ENCODE measurements at places on chromosomes 7 and 10.

DNA sequence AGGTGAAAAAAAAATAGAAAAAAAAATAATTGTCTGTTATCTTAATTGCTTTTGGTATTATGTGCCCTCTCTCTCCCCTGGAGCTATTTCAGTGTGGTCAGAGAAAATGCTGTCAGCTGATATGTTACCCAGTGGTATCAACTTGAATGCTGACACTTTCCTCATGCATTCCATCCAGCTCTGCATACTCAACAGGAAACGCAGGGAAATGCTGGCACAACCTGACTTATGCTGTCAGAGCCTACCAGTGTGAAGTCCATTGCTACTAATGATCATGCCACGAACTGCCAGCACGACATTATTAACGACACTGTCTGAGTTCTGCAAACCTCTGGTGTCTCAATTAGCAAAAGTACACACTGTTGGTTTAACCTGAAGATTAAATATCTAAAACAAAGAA is 182.8 kb downstream of the ZWINT start:
- DNase-seq = no peak
- H3K27ac ChIP-seq = no peak overlapping the region
- H3K4me1 ChIP-seq = no peaks in the 10 kb centered on the region
- H3K36me3 ChIP-seq = no peaks in the 10 kb centered on the region

DNA sequence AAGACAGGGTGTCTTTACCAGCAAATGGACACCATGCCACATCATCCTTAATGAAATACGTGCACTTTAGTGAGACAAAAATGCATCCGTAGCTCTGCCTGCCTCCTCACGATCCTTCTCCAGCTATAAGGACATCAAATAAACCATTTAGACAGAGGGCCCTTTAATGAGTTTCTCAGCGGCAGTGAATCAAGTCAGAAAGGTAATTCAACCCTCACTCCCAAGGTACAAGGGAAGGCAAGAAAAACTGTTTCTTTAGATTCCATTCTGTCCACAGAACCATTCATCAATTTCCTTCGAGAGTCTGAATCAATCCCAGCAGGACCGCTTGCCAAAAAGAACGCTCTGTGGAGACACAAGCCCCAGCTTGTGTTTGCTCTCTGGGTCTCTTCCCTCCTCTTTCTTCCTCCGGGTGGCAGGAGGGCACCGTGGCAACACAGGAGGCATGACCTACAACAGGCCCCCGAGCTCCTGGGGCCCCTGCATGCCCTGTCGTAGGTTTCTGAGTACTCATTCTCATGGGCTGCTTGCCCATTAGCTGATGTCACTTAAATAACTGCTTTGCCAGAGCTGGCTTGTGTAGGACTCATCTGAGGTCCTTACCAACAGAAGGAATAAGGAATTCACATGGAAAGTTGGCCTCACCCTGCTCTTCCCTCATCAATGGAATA is 297.8 kb upstream of the PRKCQ start:
- no peak overlapping the region for H3K4me3 ChIP-seq
- H3K36me3 ChIP-seq = no peaks in the 10 kb centered on the region
- H3K27me3 ChIP-seq = no peaks in the 10 kb centered on the region
- no peak for DNase-seq
- no peaks in the 10 kb centered on the region for H3K4me1 ChIP-seq
- H3K27ac ChIP-seq = no peak overlapping the region

DNA sequence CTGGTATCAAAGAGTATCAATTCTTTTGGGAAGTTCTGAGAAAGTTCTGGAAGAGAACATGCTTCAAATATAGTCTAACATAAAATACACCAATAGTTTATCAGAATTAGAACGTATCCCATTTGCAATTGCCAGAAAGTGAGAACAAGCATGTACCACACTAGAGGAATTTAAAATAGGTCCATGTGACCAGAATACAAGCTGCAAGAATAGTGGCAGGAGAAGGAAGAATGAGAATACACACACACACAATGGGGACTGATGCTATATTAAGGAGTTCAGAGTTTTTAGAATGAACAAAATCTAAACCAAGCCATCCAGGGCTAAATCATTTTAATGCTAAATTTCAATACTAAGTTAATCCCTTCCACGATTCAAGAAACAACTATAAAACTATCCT is 99.1 kb upstream of the TMEM168 start:
- no peak overlapping the region for H3K4me3 ChIP-seq
- DNase-seq = no peak
- no peaks in the 10 kb centered on the region for H3K27me3 ChIP-seq
- no peak overlapping the region for H3K27ac ChIP-seq

- no peak for DNase-seq
- H3K4me3 ChIP-seq = peak overlapping the region; percentile 5
- peaks cover 40% of the 10 kb centered on the region for H3K4me1 ChIP-seq
- H3K36me3 ChIP-seq = no peaks in the 10 kb centered on the region
These were observed 96.1 kb upstream of the EFCAB10 start for GRCh38 chr7:105677410-105677730.

GRCh38 chr7:75628055-75628454 is 110.7 kb downstream of the HIP1 start:
- no peak overlapping the region for H3K4me3 ChIP-seq
- H3K27ac ChIP-seq = no peak overlapping the region
- no peaks in the 10 kb centered on the region for H3K27me3 ChIP-seq
- DNase-seq = no peak

GRCh38 chr7:157981778-157982177 is 605.8 kb downstream of the PTPRN2 start:
- H3K36me3 ChIP-seq = no peaks in the 10 kb centered on the region
- H3K4me3 ChIP-seq = no peak overlapping the region

DNA sequence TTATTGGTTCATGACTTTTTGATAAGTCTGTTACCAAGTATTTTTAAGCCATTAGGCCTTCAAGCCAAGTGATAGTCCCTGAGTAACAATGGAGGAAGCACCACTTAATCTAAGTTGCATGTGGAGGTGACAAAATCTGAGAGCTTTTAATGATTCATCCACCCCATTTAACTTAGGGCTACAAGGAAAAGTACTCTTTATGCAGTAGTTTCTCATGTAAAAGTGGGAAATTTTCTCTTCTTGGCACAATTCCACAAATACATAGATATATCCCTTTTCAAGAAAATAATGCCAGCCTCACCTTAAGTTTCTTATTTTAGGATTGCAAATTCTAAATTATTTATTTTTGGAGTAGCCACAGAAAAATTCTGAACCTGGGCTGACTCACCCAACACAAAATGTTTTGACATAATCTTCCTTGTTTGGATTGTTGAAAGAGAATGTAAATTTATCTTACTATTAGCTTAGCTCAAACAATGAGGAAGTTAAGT is 85.7 kb downstream of the SUGCT start:
- H3K4me1 ChIP-seq = no peaks in the 10 kb centered on the region
- H3K4me3 ChIP-seq = no peak overlapping the region
- H3K27ac ChIP-seq = no peak overlapping the region
- no peaks in the 10 kb centered on the region for H3K27me3 ChIP-seq
- no peak for DNase-seq
- H3K36me3 ChIP-seq = no peaks in the 10 kb centered on the region

GRCh38 chr10:129233351-129234148 is 233.5 kb upstream of the MGMT start:
- H3K27ac ChIP-seq = no peak overlapping the region
- H3K36me3 ChIP-seq = no peaks in the 10 kb centered on the region
- no peak overlapping the region for H3K4me3 ChIP-seq
- H3K4me1 ChIP-seq = no peaks in the 10 kb centered on the region
- H3K27me3 ChIP-seq = no peaks in the 10 kb centered on the region

DNA sequence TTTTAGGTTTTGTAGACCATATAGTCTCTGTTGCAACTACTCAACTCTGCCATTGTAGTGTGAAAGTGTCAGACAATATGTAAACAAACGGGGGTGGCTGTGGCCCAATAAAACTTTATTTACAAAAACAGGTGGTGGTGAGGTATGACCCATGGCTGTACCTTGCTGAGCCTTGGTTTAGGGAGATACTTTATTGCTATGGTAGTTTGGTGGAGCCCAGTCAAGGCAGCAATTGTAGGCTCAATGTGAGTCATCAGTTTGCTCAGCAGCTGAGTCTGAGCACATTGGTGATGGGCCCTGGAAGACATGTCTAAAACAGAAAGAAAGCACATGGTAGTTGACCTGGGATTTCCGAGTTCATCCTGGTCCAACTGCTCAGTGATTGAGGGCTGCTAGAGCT is 242.5 kb downstream of the REEP3 start:
- no peak overlapping the region for H3K4me3 ChIP-seq
- H3K27ac ChIP-seq = no peak overlapping the region
- H3K4me1 ChIP-seq = no peaks in the 10 kb centered on the region
- H3K36me3 ChIP-seq = no peaks in the 10 kb centered on the region
- no peaks in the 10 kb centered on the region for H3K27me3 ChIP-seq

DNA sequence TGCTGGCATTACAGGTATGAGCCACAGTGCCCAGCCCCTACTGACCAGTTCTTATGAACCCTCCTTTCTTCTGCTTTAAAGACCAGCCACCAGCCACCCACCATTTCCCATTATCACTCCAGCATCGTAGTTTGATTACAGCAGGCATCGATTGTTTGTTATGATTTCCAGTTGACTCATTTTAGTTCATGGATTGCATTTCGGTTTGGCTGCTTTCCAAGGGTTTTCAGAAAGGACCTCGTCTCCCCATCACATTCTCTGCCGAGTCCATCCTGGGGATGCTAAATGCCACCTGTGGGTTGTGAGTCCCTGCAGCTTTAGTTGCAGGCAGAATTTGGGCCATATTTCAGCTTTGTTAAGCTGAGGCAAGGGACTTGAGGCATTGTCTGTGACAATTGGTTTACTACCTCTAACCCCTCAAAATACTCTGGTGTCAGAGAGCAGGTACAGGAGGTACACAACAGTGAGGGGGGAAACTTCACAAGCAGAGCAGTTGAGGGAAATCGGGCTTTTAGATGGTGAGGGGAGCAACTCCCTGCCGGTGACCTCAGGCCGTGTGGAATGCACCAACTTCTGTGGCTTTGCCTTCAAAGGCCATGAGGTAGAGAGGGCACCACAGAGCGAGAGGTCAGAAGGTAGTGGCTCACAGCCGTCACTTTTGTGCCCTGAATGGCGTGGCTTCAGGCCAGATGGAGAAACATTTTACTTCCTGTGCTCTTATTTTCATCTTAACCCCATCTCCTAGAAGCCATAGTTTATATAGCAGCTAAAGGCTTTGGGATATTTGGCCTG is 203.8 kb downstream of the CCDC3 start:
- peaks cover 1% of the 10 kb centered on the region for H3K36me3 ChIP-seq
- no peaks in the 10 kb centered on the region for H3K27me3 ChIP-seq
- DNase-seq = no peak
- no peaks in the 10 kb centered on the region for H3K4me1 ChIP-seq
- no peak overlapping the region for H3K27ac ChIP-seq

GRCh38 chr7:11236680-11237079 is 263.0 kb downstream of the PHF14 start:
- DNase-seq = no peak
- no peaks in the 10 kb centered on the region for H3K4me1 ChIP-seq
- H3K36me3 ChIP-seq = no peaks in the 10 kb centered on the region

- no peak overlapping the region for H3K4me3 ChIP-seq
- no peaks in the 10 kb centered on the region for H3K4me1 ChIP-seq
- no peaks in the 10 kb centered on the region for H3K27me3 ChIP-seq
- H3K36me3 ChIP-seq = no peaks in the 10 kb centered on the region
- no peak for DNase-seq
- H3K27ac ChIP-seq = no peak overlapping the region
These were observed 17.3 kb downstream of the GPR26 start for GRCh38 chr10:123683459-123683858.

GRCh38 chr7:32093415-32094408 is 23.5 kb upstream of the PDE1C start:
- H3K36me3 ChIP-seq = no peaks in the 10 kb centered on the region
- no peak overlapping the region for H3K27ac ChIP-seq
- H3K27me3 ChIP-seq = no peaks in the 10 kb centered on the region
- no peak overlapping the region for H3K4me3 ChIP-seq

GRCh38 chr7:11607686-11608085 is 224.3 kb downstream of the THSD7A start:
- H3K4me1 ChIP-seq = no peaks in the 10 kb centered on the region
- no peak for DNase-seq
- H3K27ac ChIP-seq = no peak overlapping the region
- no peak overlapping the region for H3K4me3 ChIP-seq
- H3K36me3 ChIP-seq = no peaks in the 10 kb centered on the region

DNA sequence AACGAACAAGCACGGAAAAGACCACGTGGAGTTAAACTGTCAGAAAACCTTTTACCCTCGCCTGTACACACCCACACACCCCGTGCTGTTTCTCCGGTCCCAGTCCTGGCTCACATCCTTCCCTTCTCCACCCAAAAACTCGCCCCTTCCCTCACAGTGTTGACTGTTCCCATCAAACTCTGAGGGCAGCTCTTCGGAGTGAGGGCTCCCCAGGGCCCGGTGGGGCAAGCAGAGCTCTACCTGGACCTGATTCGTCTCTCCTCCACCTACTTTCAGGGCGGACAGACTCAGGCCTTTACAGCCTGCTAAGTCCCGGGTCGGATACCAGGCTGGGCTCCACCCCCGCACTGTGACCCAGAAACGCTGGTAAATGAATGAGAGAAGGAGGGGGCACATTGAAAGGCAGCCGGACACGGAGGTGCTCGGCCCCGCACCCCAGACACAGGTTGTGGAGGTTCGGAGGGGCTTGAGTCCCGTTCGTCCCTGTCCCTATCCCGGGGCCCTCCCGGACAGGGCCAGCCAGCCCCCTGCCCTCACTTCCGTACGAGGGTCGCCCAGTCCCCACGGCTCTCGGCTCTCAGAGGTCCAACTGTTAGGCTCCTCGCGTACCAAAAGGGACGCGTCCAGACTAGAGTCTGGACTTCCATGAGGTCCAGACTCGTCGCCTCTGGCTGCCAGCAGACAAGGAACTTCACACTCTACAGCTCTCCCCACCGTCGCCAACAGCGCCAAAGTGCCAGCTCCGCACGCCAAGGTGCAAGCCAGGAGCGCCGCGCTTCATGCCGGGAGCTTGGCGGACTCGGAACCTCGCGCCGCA is 31.7 kb upstream of the ASL start:
- H3K27me3 ChIP-seq = peaks cover 3% of the 10 kb centered on the region
- H3K27ac ChIP-seq = no peak overlapping the region
- no peaks in the 10 kb centered on the region for H3K36me3 ChIP-seq
- peak overlapping the region; percentile 38 for H3K4me3 ChIP-seq

DNA sequence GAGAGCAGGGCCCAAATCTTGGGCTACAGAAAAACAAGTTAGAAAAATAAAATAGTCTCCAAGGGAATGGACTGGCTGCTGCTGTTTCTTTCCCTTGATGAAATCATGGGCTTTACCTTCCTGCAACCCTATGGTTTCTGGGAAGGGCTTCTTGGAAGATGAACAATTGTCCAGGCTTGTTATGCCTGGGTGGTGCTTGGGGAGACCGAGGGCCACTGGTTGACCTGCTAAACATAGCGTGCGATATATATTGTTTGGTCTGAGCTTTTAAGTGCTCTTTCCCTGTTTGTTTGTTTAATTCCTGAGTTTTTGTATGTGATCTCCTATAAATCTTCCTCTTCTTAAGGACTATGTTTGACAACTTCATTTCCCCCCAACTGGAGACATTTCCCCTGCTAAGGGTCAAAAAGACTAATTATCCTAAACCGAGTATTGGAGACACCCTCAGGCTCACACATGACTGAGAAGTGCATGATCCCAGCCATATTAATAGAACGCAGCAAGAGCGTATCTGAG is 37.9 kb downstream of the SLC25A28 start:
- no peaks in the 10 kb centered on the region for H3K27me3 ChIP-seq
- H3K4me3 ChIP-seq = no peak overlapping the region
- no peak overlapping the region for H3K27ac ChIP-seq
- no peak for DNase-seq
